NCI-H2227 treated with DMSO at 0.1 percent for 48 hours (cell line): ENCODE measurements at places on chromosomes 16 and 17.

GRCh38 chr16:22123759-22124490 lies 31.6 kb downstream of the VWA3A start:
- no peak for DNase-seq

GRCh38 chr17:16339402-16339801 lies 13.9 kb downstream of the CENPV start:
- no peak for DNase-seq

DNA sequence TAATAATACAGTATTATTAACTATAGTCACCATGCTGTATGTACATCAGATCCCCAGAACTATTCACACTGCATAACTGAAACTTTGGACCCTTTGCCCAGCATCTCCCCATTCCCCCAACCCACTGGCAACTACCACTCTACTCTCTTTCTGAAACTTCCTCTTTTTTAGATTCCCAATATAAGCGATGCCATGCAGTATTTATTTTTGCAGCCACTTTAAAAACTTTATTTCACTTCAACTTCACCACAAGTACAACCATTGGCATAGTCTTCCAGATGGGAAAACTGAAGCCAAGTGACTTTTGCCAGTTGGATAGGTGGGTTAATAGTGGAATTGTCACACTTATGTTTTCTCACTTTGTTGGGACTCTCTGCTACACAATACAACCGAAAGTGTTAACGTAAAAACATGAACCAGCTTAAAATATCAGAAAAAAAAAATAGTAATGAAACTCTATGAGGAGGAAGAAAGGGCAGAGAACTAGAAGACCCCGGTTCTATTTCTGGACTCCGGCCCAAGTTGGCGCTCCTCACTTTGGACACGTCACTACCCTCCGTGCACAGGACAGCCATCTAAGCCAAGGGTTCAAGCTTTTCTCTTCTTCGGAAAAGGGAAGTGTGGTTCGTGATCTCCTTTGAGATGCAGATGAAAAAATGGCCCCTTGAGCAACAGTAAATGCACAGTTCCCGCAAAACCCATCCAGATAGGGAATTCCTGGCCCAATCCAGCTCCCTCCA lies 743 bp downstream of the SHCBP1 start:
- DNase-seq: no peak

GRCh38 chr16:46718214-46718613 lies 28.8 kb downstream of the ORC6 start:
- no peak for DNase-seq

DNA sequence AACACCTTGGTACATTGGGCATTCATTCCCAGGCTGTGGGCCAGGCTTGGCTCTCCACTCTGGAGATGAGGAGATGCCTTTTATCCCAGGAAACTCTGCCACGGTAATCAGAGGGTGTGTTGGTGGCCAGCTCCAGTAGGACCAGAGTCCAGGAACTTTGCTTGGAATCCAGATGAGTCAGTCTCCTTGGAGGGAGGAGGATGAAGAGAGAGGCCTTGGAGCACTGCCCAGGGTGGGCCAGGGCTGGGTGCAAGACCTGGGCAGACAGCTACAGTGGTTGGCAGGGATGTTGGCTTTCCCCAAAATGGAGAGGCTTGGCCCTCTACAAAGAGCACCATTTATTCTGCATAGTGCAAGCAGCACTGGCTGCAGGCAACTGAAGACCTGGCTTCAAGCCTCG lies 209.0 kb downstream of the RGS9 start:
- DNase-seq: no peak

DNA sequence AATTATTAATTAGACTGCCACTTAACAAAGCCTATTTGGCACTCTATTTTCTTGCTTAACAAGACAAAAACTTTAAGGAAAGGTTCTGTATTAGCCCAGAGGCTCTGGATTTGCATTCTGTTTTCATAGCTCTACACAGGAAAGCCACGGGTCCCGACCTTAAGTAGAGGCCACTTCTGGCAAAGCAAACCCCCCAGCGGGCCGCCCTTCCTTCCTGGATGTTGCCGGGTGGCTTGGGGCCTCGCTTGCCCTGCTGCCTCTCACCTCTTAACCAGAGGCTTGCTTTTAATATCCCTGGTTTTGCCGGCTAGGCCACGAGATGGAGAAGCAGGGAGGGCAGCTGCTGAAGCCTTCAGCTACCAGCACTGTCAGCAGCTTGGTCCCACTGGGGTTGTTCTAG lies 4.4 kb downstream of the RTN4RL1 start:
- no peak for DNase-seq

DNA sequence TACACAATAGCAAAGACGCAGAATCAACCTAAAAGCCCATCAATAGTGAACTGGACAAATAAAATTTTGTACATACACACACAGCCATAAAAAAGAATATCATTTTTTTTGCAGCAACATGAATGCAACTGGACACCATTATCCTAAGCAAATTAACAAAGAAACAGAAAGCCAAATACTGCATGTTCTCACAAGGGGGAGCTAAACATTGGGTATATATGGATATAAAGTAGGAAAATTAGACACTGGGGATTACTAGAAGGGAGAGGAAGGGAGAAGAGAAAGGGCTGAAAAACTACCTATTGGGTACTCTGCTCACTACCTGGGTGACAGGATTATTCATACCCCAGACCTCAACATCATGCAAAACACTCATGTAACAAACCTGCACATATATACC lies 28.2 kb downstream of the ADAMTS18 start:
- no peak for DNase-seq

GRCh38 chr17:17909078-17909477 lies 63.1 kb downstream of the TOM1L2 start:
- DNase-seq: no peak

DNA sequence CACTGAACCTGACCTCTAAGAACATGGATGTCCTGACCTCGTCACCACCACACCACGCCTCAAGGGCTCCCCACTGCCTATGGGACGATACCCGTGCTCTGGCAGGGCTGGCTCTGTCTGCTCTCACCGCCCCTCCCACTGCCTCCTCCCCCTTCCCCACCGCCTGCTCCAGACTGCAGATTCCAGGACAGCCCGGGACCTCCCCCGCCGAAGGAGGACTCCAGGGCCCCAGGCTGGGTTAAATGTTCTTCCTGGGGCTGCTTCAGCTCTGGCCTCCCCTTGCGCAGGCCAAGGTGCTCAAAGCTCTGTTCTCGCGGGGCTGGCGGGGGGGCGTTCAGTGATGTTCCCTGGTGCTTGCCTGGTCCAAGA lies 3.1 kb downstream of the NPW start:
- DNase-seq: no peak

DNA sequence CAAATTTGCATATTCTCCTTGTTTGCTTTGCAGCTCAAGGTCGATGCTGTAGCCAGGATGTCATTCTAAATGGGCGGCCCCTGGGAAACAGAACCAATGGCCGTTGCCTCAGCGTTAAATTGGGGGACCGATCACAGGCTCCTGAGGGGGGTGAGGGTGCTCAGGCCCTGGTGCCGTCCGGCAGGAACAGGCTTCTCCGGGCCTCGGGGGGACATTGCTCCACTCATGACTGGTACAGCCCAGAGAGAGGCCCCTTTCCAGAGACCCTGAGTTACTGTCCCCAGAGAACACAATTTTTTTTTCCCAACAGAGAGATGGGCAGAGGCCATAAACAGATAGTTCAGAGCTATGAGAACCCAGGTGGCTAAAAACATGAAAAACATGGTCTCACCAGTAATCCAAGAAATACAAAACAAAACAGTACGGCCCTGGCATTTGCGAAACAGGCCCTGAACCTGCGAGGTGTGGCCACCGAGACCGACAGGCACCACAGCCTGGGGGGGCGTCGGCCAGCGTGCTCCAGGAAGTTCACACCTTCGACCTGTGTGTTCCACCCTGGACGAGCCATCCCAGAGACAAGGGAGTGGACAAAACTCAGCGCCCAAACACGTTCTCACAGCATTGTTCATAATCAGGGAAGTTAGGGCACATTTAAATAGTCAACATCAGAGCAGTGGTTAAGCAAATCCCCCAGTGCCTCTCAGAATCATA lies 82.8 kb downstream of the METRNL start:
- no peak for DNase-seq

DNA sequence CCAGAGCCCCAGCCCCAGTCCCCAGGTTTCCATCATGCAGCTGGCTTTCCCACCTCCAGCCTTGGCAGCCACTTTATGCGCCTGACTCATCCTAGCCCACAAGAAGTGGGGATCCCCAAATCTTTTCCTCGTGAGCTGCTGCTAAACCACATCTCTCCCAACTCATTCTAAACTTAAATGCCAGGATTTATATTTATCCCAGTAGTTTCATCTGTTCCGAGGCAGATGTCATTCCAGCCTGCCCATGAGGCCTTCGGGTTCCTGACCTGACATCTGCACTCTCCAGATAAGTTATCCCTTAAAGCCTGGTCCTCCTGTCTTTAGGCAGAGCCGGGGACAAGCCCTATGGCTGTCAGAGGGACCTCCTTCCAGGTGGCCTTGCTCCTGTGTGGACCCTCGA lies 16.6 kb downstream of the PLXDC1 start:
- DNase-seq: no peak

DNA sequence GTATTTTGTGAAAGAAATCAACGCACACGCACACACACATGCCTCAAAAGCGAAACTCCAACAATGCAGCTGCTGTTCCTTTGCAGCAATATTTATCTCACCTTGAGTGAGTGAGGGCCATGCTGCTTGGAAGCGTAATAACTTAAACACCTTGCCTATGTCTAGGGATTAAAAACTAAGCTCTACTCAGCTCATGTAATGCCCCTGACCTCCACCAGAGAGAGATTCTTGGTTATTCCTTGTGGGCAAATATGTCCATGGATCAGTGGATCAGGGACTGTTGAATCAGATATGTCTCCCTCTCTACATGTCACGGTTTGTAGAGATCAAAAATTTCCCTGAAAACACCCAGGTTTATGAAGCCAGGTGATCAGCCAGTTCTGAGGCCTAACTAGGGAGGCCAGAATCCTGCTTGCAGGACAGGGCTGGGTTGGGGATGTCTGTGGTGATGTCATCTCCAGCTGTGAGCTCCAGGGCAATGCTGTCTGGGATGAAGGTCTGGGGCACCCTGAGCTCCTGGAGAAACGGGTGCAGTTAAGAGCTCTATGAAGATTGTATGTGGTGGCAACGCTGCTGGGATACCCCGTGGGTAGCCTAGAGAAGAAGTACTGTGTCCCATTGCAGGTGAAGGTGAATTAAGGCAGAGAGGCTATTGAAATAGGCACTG lies 149.4 kb downstream of the KCNJ12 start:
- no peak for DNase-seq

GRCh38 chr16:68823401-68824135 lies 19.8 kb upstream of the TANGO6 start:
- no peak for DNase-seq

- no peak for DNase-seq
Measured at GRCh38 chr17:27315796-27316465, 22.0 kb downstream of the WSB1 start.

DNA sequence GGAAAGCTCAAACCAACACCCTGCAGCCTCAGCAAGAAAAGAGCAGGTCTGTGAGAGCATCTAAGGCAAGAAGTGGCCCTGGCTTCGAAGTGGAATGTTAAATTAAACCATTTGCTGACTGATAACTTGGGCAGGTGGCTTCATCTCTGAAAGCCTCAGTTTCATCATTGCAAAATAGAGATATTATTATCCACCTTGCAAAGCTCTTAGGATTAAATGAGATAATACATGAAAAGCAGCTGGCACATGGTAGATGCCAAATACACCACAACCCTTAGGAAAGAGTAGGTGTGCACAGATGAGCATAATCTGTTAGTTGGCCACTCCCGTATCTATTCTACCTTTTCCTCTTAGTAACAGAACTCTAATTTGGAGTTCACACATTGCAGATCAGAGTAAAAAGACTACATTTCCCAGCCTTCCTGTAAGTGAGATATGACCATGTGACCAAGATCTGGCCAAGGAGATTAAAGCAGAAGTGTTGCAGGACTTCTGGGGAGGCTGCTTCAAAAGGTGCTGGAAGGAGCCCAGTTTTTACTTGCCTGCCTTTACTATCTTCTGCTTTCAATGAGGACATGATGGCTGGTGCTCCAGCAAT lies 288.7 kb downstream of the SOX9 start:
- DNase-seq: no peak

DNA sequence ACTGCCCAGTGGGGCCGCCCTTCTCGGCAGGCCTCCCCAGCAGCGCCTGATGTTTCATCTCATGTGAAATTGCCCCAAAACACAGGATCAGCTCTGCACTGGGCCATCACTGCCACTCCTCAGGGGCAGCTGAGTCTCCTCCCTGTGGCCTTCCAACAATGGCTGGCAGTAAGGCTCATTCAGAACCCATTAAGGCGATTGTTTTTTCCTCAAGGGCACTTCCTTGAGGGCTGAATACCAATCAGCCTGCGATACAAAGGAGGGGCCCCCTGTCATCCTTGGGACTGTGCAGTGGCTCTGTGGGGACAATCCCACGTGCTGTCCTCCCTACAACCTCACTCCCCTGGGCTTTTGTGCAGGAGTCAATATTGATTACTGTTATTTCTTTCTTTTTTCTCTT lies 47.5 kb downstream of the XYLT1 start:
- DNase-seq: no peak
